ENCODE measurements at places on chromosomes 3 and 15.

DNA sequence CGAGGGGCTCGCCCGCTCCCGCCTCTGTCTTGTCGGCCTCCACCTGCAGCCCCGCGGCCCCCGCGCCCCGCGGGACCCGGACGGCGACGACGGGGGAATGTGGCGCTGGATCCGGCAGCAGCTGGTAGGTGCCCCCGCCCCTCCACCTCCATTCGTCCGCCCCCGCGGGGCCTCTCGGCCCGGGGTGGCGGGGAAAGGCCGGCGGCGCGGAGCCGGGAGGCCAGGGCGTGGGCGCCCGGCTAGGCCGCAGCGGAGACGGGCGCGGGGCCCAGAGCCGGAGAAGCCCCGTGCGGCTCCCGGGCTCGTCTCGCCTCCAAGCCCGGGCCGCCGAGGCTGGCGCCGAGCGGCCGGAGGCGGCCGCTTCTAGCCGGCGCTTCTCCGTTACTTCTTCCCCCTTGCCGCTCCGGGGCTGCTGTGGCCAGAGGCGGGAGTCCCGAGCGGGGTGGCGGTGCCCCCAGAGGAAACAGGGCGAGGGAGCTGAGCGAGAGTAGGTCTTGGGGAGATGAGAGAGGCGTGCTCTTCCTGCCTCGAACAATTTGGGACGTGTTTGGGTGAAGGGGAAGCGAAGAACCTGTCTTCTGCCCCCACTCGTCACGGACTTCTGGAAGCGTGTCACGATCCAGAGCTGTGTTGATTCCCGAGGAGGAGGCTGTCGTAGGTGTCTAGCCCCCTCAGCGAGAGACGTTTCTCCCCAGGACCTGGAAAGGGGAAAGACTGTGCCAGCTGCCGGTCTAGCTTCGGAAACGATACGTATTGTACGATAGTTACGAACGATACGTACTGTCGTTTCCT lies 555 bp downstream of the ATP11B start:
- DNase-seq: peak; percentile 79

- DNase-seq: no peak
Measured at GRCh38 chr3:124714223-124714853, 15.9 kb upstream of the UMPS start.

DNA sequence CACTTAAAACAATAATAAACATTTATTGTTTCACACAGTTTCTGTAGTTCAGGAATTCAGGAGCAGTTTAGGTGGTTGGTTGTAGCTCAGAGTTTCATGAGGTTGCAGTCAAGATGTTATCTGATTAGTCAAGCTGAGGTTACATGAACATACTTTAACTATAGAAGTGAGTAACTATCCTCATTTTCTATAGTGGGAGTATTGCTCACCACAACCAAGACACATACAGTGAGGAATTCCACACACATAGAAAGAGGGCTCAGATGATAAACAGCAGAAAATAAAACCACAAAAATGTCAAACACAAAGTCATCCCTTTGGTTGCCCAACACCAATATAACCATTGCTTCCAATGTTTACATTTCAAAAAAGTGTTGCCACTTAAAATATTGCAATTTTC lies 13.6 kb downstream of the SCN11A start:
- no peak for DNase-seq

DNA sequence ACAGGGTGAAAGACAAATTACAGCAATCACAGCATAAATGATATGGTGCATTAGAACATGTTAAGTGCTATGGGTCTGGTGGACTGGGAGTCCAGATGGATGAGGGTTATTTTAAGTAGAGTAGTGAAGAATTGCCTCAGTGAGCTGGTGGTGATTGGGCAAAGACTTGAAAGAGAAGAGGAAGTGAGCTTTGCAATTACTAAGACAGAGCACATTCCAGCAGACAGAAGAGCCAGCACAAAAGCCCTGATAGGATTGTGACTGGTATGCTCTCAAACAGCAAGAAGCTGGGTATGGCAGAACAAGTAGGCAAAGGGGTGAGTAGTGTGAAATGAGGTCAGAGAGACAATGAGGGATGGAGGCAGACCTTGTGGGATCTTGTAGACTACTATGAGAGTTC lies 2.1 kb upstream of the ACKR4 start:
- DNase-seq: peak; percentile 63

- DNase-seq: no peak
Measured at GRCh38 chr3:171156401-171157010, 130.0 kb upstream of the SLC2A2 start.

GRCh38 chr3:15531346-15531745 lies 9.8 kb upstream of the COLQ start:
- no peak for DNase-seq

GRCh38 chr15:101043911-101044624 lies 124.9 kb downstream of the LRRK1 start:
- no peak for DNase-seq

GRCh38 chr3:113234028-113234427 lies 22.7 kb downstream of the BOC start:
- no peak for DNase-seq

GRCh38 chr15:75042730-75043508 lies 19.5 kb downstream of the PPCDC start:
- peak; percentile 85 for DNase-seq

GRCh38 chr3:178459038-178459410 lies 77.2 kb upstream of the KCNMB2 start:
- no peak for DNase-seq

DNA sequence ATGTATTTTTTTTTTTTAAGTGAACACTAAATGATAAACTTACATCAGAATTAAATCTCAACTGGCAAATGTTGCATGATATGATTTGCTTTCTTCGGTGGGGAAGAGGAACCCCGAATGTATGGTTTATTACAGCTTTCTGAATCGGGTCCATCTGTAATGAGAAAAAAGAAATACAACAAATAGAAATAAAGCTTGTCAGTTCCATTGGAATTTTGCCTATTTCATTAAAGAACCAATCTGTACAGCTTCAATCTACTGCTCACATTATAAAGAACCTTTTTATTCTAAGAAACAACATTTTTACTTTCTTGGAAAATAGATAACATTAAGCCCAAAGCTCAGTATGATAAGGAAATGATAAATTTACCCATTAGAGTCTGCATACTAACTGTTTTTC lies 186.5 kb downstream of the ZNF385D start:
- no peak for DNase-seq

DNA sequence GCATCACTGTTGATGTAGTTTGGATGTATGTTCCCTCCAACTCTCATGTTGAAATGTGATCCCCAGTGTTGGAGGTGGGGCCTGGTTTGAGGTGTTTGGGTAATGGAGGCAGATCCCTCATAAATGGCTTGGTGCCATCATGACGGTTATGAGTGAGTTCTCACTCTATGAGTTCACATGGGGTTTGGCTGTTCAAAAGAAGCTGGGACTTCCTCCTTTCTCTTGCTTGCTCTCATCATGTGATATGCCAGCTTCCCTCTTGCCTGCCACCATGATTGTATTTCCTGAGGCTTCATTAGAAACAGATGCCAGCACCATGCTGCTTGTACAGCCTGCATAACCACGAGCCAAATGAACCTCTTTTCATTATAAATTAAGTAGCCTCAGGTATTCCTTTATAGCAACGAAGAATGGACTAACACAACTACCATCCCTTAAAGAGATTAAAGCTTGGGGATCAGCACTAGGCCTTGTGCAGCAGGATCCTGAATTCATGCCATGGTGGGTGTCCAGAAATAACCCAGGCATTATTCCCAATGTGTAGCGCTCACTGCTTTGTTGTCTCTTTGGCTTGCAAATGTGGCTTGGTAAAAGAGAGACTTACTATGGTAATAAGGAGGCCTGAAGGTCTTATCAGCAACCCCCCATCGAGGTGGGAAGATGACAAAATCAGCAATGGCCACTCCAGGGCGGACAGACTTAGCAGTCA lies 41.9 kb downstream of the NDUFB4 start:
- peak; percentile 54 for DNase-seq

- no peak for DNase-seq
Measured at GRCh38 chr3:68915973-68916372, 16.4 kb downstream of the TAFA4 start.

DNA sequence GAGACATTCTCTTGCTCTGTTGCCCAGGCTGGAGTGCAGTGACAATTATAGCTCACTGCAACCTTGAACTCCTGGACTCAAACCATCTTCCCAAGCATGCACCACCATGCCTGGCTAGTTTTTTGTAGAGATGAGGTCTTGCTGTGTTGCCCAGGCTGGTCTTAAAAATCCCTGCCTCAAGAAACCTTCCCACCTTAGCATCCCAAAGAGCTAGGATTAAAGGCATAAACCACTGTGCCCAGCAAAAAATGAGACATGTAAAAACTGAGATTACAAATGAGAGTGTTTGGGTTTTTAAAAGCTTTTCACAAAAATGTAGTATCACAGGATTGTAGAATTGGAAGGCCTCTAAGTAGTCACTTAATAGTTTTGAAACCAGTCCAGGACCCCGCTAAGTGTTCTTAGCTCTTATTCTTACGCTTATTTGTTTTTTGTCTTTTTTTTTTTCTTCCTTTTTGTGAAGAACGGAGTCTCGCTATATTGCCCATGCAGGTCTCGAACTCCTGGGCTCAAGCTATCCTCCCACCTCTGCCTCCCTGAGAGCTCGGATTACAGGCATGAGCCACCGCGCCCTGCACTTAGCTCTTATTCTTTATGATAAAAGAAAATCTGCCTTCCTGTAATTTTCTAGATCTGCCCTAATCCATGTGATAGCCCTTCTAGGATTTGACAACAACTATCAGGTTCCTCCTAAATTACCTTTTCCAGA lies 31.5 kb downstream of the KLHL18 start:
- DNase-seq: no peak

- DNase-seq: peak; percentile 60
Measured at GRCh38 chr3:122458992-122459391, 43.1 kb upstream of the WDR5B start.

DNA sequence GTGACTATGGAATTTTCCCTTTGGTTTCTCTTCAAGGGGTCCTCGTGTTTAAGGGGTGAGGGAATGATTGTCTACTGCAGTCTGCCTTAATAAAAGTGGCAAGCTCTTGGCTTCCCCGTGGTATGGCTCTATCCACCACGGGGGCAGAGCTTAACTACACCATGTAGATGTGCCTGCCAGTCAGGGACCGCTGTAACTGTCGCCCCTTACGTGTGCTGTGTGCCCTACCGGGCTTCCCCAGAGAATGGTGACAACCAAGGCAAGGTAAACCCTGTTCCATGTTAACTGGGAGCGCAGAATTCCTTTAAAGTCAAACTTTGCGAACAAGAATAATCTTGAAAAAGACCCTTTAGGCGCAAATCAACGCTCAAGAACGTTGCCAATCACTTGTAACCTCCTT lies 966 bp upstream of the C3orf80 start:
- DNase-seq: no peak

DNA sequence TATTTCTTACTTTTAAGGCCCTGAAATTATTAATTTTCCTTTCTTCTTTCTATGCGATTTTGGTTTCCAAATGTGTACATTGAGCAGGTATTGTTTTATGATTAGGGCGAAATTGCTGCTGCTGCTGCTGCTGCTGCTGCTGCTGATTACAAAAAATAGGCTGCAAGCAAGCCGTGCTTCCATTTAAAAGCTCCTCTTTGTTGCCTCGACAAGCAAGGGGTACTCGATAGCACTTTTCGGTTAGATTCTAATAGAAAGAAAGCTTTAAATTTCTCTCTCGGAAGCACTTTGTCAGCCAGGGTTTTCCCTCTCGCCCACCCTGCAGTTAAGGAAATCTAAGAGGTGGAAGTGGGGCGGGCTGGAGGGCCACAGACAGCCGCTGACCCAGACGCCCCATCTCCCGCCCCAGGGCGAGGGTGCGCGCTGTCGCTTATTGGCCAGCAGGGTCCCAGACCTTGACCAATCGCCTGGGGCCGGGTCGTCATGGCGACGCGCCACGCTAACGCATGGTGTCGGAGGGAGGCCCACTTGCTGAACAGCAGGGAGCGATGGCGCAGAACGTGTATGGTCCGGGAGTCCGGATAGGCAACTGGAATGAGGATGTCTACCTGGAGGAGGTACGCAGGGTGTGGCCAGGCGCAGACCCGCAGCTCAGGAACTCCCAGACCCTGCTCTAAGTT lies at the start of gene CFAP161:
TSS of gene CFAP161 (plus strand) at position 489 of the 680 bp plus-strand sequence. CDS start at position 549, 60 bp downstream.
- DNase-seq: peak; percentile 52

GRCh38 chr3:197545101-197545500 lies 10.7 kb downstream of the BDH1 start:
- DNase-seq: no peak

GRCh38 chr3:154464440-154465190 lies 34.6 kb upstream of the GPR149 start:
- DNase-seq: no peak

DNA sequence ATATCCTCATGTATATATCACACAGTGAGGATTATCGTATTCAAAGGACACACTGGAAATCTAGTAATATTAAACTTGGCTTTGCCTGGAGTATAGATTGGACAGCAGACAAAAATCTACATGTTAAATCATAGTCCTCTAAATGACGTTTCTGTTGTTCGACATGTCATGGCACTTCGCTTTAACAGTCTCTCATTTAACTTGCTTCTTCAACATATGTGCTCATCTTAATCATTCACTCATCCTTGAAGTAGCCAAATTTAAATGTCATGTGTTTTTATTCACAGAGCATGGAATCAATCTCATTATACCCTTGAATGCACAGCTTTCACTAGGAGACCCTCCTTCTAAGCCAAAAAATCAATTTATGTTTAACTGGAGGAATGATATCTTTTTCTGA lies 417.0 kb upstream of the CNTN6 start:
- no peak for DNase-seq

DNA sequence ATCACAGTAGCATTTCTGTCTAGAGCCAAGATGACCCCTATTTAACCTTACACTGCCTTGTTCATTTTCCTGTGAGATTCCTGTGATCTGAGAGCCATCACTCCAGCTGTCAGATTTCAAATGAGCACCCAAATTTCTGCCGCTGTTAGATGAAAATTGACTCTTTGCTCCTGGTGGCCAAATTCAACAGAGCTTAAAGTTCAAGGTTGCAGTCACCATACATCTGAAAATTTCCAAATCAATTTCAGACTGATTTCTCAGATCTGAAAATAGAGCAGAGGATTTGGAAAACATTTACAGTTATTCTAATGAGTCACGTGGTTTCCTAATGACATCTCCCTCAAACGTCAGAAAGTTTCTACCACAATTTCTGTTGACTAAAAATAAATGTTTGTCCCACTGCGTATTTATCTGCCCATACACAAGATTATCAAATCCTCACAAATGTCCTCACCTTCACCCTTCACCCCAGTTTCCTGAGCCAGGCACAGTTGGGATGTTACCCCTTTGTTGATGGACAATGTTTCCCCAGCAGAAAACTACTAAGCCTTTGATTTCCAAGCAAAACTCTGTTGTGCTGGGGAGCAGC lies 16.4 kb downstream of the HDC start:
- DNase-seq: peak; percentile 45

GRCh38 chr15:37140531-37141058 lies 40.2 kb upstream of the MEIS2 start:
- no peak for DNase-seq

- no peak for DNase-seq
Measured at GRCh38 chr3:98542623-98543022, 10.8 kb downstream of the GPR15 start.
